ENCODE measurements at places on chromosomes 2 and 18. TPM values are rescaled to one million over a fixed set of nuclear protein-coding genes. Genes with fewer than 3 reads are reported as not detected.

- no peak for DNase-seq
Measured at GRCh38 chr2:99663641-99664040, 173.8 kb upstream of the REV1 start.

GRCh38 chr2:130966775-130967490, 126.3 kb downstream of the FAM168B start:
- no peak for DNase-seq

- DNase-seq: no peak
Measured at GRCh38 chr18:715626-716025, 3.2 kb upstream of the ENOSF1 start.

DNA sequence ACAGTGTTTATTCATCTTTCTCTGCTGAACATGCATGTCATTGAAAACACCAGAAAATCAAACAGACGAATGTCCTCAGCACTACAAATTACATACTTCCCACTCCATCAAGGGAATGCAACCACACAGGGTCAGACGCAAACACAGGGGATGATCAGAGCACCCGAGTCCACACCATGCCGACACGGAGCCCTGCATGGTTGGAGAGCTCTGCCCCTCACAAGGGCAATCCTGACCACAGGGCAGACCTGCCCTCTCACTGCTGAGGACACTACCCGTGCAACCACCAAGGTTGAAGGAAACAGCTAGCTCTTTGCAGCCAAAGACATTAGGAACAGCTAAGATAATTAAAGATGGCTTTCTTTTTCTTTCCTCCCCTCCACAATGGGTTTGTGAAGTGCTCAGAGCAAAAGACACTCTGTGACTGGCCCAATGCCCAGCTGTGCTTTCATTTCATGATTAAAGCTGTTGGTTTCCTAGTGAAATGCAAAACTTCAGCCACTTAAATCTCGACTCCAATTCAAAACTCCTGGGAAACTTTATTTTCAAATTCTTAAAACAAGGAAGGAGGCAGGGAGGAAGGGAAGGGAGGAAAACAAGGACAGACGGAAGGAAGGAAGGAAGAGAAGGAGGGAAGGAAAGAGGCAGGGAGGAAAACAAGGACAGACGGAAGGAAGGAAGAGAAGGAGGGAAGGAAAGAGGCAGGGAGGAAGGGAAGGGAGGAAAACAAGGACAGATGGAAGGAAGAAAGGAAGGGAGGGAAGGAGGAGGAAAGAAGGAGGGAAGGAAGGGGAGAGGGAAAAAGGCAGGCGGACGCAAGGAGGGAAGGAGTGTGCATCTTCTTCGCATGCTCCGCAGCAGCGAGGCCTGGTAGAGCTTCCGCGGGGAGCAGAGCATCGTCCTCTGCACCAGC, 65.8 kb downstream of the NDUFA10 start:
- DNase-seq: no peak

DNA sequence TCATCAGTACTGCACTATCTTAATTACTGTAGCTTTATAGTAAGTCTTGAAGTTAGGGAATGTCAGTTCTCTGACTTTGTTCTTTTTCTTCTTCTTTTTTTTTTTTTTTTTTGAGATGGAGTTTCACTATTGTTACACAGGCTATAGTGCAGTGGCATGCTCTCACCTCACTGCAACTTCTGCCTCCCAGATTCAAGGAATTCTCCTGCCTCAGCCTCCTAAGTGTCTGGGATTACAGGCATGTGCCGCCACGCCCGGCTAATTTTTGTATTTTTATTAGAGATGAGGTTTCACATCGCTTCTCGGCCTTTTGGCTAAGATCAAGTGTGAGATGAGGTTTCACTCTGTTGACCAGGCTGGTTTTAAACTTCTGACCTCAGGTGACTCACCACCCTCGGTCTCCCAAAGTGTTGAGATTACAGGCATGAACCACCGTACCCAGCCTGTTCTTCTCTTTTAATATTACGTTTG, 41.9 kb upstream of the TANC1 start:
- no peak for DNase-seq

DNA sequence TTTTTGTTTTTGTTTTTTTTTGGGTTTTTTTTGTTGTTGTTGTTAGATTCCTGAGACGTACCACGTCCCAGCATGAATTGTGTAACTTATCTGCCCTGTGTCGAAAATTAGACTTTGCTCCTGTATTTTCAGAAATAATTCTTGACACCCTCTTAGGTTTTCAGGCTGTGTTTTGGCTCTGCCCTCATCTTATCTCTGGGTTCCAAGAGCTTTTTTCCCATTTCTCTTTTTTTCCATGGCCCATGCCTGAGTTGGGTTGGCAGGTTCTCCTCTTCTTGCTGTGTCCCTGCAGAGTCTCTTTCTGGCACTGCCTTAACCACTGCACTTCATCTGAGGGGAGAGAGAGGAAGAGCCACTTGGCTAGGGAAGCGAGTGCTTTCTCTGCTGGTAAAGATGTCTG, 42.4 kb downstream of the CTIF start:
- DNase-seq: no peak

DNA sequence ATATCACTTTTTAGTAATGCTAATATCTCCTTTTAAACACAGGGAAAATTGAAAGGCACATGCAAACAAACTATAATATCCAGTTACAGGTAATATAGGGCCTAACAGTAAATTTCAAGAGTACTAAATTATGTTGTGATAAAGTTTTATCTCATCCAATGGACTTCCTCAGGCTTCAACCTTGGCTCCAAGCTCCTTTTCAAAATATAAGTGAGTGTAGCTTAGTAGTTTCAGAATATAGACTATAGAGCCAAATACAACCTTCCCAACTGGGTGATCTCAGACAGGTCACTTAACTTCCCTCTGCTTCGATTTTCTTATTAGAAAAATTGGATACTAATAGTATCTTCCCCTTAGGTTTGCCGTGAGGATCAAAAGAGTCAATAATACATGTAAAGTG, 93.5 kb upstream of the PARD3B start:
- DNase-seq: no peak

DNA sequence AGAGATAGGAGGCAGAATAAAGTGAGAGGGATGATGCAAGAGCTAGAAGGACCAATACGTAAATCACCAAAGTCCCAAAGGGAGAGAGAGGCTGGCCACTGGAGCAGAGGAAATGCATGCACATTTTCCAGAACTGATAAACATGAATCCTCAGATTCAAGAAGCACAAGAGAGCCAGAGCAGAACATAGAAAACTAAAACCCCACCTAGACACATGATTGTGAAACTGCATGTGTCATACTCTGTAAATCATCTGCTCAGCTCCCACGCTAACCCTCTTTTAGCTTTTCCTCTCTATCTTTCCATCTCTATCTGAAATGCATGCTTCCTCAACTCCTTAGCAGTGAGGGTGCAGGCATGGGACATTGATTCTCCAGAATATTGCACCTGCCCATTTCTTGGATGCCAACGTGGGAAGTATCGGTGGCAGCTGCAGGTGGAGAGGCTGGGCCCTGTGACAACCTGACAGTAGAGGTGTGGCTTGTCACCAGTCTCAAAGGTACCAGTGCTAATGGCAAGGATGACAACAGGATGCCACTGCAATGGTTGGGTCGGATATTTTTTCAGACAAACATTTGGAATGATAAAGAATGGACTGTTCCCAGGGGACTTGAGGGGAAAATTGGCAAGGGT, 89.3 kb upstream of the OTOS start:
- DNase-seq: no peak

GRCh38 chr2:64654063-64654811, 524 bp upstream of the SERTAD2 start:
- DNase-seq: peak; percentile 82

DNA sequence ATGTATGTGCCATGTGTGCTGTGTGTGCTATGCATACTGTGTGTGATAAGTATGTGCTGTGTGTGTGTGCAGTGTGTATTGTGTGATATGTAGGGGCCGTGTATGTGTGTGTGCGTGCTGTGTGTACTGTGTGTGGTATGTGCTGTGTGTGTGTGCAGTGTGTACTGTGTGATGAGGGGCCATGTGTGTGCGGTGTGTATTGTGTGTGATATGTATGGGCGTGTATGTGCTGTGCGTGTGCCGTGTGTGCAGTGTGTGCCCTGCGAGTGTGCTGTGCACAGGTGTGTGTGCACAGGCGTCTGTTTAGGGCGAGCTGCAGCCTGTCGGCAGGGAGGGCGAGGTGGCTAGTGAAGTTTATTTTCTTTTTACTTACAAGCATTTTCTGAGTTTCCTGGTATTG, 16.1 kb downstream of the SNORC start:
- DNase-seq: no peak

DNA sequence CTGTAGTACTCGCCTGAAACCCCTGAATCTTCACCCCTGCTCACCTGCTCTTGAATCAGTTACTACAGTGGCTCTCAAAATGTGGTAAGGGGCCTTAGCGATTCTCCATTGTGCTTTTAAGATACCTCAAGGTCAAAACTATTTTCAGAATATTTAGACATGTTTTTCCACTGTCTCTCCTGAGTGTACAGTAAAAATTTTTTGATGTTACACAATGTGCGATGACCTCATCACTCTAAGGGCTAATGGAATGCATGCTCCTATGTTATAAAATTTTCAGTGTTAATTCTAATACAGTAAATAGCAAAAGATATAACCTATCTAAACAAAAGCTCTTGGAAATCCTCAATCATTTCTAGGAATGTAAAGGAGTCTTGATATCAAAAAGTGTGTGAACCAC, 336.9 kb upstream of the PKDCC start:
- DNase-seq: no peak

DNA sequence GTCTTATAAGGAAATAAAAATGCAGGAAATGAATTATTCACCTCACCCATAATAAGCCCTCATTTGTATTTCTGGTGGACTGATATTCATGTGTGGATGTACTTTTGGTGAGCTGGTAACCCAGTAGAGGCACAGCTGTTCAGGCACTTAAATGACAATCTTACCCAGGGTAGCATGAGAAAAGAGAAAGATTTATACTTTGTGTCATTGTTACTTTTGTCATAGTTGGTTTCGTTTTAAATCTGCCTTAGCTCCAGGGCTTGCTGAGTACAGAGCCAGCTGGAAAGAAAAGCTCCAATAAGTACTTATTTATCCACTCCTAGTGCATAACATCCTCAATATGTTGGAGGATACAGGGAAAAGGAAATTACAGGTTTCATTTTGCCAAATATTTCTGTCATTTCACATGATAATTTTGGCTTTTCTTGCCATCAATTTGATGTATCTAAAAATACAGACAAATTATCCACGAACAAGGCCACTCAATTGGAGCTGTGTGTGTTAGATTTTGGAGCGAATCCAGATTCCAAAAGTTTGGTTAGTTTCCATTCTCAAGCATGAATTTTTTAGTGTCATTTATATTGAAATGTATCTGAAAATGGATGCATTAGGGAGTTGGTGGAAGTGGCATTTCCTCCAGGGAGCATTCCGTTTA, 1276.1 kb upstream of the FAM98A start:
- DNase-seq: no peak

The ADD2 gene
- total RNA-seq: 2.2 TPM

The CLEC4F gene
- total RNA-seq: 0.12 TPM

The UGT1A10 gene
- not detected for total RNA-seq

The ADI1 gene
- total RNA-seq: 102 TPM

Measured in left cardiac atrium (tissue), 4 donors.